Mesothelial cell of epicardium (in vitro differentiated cells): ENCODE measurements at places on chromosomes 5 and 9.
A peak's percentile ranks its signal among the peaks of the same experiment; 100 is the strongest.

DNA sequence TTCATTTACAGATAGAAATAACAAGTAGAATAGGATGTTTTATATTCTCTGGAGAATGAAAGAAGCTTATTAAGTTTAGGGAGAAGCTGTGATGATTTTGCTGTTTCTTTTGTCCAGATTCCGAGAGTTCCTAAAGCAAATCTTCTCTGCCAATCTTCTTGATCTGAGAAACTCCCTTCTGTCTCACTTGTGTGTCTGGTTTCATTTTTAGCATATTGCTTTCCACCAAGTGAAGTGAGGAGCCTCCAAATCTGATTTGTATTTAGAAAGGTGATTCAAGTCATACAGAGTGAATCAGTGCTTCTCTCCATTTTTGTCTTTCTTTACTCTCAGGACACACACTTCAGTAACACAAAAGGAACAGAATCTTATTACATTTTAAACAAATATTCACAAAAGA lies 48.4 kb downstream of the STX17 start:
- DNase-seq = no peak

DNA sequence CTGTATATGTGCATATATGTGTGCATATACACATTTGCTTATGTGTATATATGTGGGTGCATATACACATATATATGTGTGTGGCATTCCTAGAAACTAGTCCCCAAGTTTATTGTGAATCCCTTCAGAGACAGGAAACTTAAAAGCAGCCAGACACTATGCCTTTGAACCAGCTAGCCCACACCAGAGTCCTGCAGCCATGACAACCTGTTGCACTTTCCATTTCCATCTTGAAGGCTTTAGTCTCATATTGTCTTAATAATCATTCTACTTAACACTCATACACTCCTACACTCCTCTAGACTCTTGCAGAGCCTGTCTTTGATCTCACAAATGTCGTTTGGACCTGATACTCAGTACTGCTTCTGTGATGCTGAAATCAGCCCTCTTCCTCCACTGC lies 34.8 kb upstream of the CDH6 start:
- no peak for DNase-seq

- no peak for DNase-seq
Measured at GRCh38 chr5:31106691-31107090, 86.8 kb upstream of the CDH6 start.

DNA sequence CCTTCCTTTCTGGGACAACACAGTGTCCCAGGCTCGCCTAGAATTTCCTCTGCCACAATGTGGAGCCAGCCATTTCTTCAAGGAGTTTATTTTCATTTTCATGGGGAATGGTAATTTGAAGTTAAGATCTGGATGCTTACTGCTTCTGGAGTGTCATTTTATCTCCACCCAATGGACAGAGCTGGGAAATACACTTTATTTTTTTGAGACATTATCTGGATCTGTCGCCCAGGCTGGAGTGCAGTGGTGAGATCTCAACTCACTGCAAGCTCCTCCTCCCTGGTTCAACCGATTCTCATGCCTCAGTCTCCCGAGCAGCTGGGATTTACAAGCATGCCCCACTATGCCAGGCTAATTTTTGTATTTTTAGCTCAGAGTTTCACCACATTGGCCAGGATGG lies 12.7 kb upstream of the THG1L start:
- DNase-seq = no peak

DNA sequence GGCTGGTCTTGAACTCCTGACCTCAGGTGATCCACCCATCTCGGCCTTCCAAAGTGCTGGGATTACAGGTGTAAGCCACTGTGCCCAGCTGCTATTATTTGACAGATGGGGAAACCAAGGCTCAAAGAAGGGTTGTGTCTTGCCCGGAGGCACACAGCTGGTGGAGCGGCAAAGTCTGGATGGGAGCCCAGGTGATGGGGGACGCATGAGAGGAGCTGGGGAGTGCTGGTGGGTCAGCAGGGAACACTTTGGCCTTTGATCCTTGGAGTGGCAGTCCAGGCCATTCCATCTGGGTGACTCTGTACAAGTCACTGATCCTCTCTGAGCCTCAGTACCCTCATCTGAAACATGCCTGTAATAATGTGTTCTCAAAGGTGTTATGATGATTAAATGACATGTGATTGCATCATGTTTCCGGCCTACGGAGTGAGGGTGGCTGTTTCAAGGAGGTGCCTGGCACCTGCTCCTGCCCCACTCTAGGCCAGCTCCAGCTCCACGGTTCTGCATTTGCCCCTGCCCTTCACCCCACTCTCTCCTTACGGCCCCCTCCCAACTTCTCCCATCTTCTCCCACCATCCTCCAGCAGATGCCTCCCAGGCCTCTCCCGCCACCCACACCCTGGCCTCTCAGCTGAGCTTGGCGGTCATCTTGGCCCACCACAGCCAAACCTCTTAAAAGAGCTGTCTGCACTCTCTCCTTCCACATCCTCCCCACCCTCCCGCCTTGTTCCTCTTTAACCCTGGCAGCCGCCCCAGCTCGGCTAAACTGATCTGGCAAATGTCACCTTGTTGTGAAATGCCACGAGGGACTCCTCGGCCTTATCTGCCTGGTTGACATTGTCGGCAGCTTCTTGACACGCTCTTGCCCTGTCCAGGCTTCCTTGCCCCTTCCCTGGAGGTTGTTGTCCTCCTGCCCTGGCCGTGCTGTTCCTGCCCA lies 5.5 kb upstream of the DBN1 start:
- no peak for DNase-seq

DNA sequence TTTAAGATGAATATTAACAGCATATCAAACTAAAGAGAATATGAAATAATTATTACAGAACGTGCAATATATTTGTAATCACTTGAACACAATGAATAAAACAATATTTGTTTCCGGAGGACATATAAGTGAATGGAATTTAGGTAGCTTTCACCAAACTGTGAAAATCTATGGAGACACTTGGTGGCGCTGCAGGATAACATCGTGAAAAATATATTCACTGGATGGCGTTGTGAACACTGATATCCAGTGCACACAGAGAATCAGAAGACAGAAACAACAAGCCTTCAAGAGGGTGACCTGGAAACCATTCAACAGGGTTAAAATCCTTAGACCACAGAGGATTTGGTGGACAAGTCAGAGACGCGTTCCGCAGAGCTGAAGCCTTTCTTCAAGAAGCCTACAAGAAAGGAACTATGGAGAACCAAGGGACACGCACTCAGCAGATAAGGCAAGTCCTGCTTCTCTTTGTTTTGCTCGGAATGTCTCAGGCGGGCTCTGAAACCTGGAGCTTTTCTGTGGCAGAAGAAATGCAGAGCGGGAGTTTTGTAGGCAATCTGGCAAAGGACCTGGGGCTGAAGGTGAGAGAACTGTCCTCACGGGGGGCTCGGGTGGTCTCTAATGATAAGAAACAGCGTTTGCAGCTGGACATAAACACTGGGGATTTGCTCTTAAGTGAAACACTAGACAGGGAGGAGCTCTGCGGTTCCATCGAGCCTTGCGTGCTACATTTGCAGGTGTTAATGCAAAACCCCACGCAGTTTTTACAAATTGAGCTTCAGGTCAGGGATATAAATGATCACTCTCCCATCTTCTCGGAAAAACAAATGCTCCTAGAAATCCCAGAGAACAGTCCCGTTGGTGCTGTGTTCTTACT lies at the start of gene PCDHB11:
TSS of gene PCDHB11 (plus strand) at position 269 of the 877 bp plus-strand sequence. CDS start at position 417, 148 bp downstream.
- DNase-seq = no peak

DNA sequence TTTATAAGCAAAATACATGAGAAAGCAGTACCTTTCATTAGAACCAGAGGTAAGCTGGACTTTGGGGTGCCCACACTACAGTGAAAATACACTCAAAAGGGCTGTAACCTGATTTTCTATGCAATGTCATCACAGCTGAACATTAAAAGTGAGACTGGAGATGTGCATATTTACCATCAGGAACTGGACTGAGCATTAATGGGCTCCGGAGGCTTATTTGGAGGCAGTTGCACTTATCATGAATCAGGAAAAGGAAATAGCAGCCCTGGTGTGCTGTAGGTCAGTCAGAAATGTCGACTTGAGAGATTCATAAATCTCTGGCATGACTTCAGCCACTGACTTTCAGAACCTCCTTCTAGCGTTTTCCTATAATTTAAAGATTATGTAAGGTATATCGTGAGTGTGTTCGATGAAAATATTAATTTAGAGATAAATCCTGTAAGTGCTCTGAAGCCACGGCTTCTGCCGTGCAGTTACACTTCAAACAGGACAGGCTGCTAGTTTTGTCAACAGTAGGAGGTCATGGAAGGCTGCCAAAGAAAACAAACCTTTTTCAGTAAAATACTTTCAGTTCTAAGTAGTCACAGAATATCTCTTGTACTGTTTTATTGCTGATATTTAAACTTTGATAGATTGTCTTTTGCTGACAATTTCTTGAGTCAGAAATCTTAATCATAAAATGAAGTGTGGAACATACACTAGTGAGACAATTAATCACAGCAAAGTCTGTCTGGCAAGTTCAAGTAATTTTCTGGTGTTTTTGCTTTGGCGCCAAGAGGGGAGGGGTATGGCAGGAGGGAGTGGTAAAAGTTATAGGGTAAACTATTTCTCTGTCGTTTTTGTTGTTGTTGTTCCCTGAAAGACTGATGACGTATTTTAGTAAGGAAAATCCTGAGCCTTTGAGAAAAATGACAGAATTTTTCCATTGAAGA lies 939.7 kb downstream of the NR2F1-AS1 start:
- no peak for DNase-seq

GRCh38 chr5:159642379-159642778 lies 273.9 kb upstream of the ADRA1B start:
- no peak for DNase-seq

DNA sequence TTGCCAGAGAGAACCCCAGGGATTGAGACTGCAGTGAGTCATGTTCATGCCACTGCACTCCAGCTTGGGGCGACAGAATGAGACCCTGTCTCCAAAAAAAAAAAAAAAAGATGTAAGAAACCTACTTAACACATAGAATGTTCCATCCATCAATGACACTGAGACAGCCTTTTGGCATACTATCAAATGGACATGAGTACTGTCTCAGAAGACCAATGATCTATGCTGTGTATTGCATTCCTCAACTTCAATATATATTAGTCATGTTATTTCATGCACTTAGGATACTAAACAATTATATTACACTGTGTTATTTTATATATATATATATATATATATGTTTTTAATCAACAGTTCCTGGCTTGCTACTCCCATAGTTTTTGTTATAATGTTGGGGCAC lies 57.1 kb upstream of the ANKH start:
- no peak for DNase-seq

GRCh38 chr5:135842737-135843136 lies 8.3 kb downstream of the SLC25A48 start:
- DNase-seq = no peak

DNA sequence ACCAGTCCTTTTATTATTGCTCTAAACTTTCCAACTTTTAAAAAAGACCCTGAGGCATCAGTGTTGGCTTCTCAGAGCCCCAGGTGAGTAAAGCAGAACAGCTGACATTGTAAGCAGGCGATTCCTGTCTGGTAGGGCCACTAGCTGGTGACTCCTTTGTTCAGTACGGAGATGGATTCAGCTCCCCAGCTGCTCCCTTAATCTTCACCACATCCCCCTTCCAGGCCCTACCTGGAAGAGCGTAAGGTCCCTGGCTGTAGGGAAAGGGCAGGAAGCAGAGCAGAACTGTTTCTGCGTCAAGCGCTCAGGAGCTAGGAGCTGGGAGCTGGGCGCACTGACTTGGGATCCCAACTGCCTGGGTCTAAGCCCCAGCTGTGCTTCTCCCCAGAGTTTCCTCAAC lies 203.7 kb upstream of the TAS2R1 start:
- no peak for DNase-seq

- no peak for DNase-seq
Measured at GRCh38 chr5:145848854-145849253, 13.7 kb upstream of the PRELID2 start.

GRCh38 chr9:124973807-124974206 lies 32.9 kb upstream of the GOLGA1 start:
- DNase-seq = no peak

DNA sequence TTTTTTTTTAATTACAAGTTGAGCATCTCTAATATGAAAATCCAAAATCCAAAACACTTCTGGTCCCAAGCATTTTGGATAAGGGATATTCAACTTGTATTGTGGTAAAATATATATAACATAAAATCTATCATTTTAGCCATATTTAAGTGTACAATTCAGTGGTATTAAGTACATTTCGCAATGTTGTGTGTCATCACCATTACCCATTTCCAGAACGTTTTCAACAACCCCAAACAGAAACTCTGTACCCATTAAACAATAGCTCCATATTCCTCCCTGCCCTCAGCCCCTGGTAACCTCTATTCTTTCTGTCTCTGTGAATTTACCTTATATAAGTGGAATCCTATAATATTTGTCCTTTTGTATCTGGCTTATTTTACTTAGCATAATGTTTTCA lies 24.9 kb downstream of the TICAM2 start:
- DNase-seq = no peak

DNA sequence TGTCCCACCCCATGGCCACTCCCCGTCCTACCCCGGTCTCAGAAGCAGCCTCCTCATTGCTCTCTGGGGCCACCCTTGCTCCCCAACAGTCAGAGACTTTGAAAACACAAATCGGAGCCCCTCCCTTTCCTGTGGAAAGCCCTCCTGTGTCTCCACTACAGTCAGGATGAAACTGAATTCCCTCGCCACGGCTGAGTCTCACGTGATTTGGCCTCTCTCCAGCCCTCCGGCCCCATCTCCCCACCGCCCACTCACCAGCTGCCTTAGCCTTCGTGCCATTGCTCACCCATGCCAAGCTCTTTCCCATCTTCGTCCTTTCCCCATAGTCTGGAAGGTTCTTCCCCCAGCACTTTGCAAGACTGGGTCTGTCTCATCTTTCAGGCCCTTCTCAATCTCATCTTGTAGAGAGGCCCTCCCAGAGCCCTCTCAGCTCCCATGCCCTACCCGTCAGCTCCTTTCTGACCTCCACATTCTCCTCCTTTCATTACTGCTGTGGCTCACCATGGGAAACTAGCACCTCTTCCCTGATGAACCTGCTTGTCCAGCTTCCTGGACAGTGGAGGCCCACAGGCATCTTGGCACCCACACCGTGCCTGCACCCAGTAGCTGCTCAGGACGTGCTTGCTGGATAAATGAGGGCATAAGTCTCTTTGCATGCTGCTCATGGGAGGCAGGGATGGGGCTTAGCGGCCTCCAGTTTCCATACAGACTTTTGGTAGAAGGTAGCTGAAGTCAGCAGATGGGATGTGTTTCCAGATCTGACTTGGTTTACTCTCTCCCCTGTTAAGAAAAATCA lies 126.4 kb upstream of the COL5A1 start:
- DNase-seq = no peak

GRCh38 chr5:147509041-147509709 lies 693 bp downstream of the DPYSL3 start:
- peak; percentile 51 for DNase-seq

DNA sequence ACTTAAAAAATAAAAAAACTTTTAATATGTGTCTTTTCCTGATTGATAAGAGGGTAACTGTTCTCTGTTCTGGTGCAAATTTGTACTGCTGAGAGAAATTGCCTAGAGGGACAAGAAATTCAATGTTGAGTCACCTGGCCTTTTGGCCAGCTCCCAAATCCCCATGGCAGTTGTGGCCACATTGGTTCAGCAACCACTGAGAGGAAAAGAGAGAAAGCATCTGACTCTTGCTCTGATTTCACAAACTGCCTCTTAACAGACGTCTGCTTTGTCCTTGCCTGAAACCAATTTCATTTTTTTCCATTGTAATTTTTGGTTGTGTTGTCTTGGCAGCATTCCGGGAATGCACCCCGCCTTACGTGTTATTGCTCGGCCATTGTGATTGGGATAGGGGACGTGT lies 42.4 kb downstream of the NTRK2 start:
- no peak for DNase-seq
